ENCODE measurements at places on chromosomes 3 and 15. TPM values are rescaled to one million over a fixed set of nuclear protein-coding genes. Genes with fewer than 3 reads are reported as not detected.

DNA sequence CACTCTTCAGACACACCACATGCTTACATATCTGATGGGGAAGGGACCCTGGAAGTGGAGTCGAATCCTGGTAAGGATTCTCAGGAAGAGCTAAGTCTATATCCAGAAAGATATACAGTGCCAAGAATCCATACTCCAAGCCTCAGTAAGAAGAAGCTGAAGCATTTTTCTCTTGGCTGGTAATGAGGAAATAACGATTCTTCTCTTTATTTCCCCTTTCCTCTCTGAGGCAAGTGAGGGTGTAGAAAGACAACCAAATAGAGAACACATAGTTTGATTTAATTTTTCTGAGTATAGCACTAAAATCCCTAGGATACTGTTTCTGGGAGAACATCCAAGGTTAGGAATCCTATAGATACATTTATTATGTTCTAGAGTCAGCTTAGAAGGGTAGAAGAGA lies 857.3 kb downstream of the TUSC7 start:
- no peak for DNase-seq

WDR72 gene
- 10.7 TPM for total RNA-seq

AHSG gene
- total RNA-seq: 2.2 TPM

GRCh38 chr3:166435469-166436057 lies 598.3 kb upstream of the BCHE start:
- no peak for DNase-seq

DAPK2 gene
- 5.6 TPM for total RNA-seq

UROC1 gene
- 0.14 TPM for total RNA-seq

DNA sequence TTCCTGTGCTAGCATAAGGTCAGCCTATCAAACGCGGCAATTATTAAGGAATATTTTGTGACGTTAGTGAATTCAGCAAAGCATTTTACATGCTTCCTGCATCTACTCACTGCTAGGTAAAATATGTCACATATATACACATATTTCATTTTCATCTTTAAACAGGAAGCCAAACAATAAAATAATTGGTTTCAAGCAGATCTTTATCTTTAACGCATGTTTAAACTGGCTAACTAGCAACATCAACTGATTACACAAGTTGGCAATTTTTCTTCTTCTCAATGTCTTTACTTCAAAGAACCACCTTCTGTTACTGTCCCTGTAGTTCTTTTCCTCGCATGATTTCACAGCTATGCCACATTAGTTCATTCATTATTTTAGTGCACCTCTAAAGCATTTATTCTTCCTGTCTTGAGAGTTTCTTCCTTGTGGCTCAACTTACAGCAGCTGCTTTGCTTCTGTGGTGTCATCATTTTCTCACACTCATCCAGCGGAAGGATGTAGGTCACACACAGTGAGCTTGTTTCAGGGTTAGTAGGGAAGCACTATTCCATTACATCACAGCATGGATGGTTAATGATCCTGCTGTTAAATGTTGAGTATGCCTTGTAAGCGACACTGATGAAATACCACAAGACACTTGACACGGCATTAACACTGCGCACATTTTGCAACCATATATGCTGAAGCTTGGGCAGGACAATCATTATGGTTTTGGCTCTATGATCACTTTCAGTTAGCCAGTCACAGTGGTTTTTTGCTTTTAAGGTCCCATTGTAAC lies 2.3 kb upstream of the BCHE start:
- no peak for DNase-seq
